Glomerular endothelial cell (primary cell): ENCODE measurements at places on chromosomes 6 and 20. TPM values are rescaled to one million over a fixed set of nuclear protein-coding genes. Genes with fewer than 3 reads are reported as not detected.

Gene SLC22A23
- total RNA-seq: 15.6 and 22.2 TPM in 2 replicates

Gene SLC44A4
- 0.05 and 1.7 TPM in 2 replicates for total RNA-seq

Gene TNFRSF6B
- total RNA-seq: 96.8 and 186 TPM in 2 replicates

Gene HLA-DRA
- 0.41 TPM in 1 of 2 replicates, not detected in the other for total RNA-seq

Gene KIAA1755
- total RNA-seq: 0.97 and 6.0 TPM in 2 replicates

Gene ALDH8A1
- total RNA-seq: 0.10 and 0.18 TPM in 2 replicates

Gene LY6G6C
- not detected in 2 replicates for total RNA-seq

Gene KCNQ2
- not detected in 2 replicates for total RNA-seq

Gene ULBP2
- total RNA-seq: 9.7 and 19.0 TPM in 2 replicates

Gene EPM2A
- total RNA-seq: 3.3 and 4.3 TPM in 2 replicates

Gene ZNF335
- 12.5 and 19.3 TPM in 2 replicates for total RNA-seq

Gene SLC2A10
- 10.8 and 20.6 TPM in 2 replicates for total RNA-seq

Gene GABRR2
- 0.18 TPM in 1 of 2 replicates, not detected in the other for total RNA-seq

Gene CD83
- 3.2 and 3.9 TPM in 2 replicates for total RNA-seq

Gene MACROD2
- 0.58 and 0.76 TPM in 2 replicates for total RNA-seq

Gene TP53INP2
- total RNA-seq: 20.7 and 36.9 TPM in 2 replicates

Gene RWDD2A
- 3.8 and 5.1 TPM in 2 replicates for total RNA-seq

Gene NKX2-4
- not detected in 2 replicates for total RNA-seq

Gene ADGB
- not detected in 2 replicates for total RNA-seq

Gene DDX43
- 1.2 TPM in 1 of 2 replicates, not detected in the other for total RNA-seq
